Activated CD4-positive, alpha-beta memory T cell treated with anti-CD3 and anti-CD28 coated beads, Interleukin-2, amount 10 ng/mL, durations not matched to agents 7 days and 5 days (primary cell): ENCODE measurements at places on chromosomes 5 and 9. TPM values are rescaled to one million over a fixed set of nuclear protein-coding genes. Genes with fewer than 3 reads are reported as not detected.

The SLC34A3 gene
- total RNA-seq, result not detected

The ROPN1L gene
- total RNA-seq, result 5.5 TPM

The PCDHGA4 gene
- 0.10 TPM for total RNA-seq

The CCNJL gene
- total RNA-seq, result not detected

The NUDCD2 gene
- total RNA-seq, result 39.3 TPM

The CCDC183 gene
- 1.4 TPM for total RNA-seq

DNA sequence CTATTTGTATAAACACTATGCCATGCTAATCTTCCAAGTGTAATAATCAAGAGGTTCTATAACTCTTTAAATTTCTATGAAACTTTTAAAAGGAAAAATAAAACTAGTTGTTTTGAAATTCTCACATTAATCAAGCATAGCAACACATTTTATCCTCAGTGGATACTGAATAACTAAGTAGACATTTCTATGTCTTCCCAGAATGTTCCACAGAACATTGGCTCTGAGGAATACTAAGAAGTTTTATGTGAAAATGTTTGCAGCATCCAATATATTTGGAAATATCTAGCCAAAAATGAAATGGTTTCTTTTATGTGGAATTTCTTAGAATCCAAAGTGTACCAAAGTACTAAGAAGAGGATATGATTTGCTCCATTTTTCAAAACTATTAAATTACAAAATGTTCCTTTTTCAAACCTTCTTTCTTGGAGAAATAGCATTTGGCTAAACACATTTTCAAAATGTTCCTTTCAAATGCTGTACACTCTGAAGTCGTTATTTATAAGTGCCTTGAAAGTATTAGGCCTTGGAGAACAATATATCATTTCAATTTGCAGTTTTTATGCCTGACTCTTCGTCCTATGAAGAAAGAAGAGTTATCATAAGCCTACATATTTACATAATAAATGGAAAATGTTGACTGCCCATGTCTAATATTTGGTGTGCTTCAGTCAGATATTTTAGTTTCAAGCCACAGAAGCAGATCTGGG lies 175.6 kb upstream of the COX7C start:
- no peaks in the 10 kb centered on the region for H3K27me3 ChIP-seq
- DNase-seq, result no peak
- H3K36me3 ChIP-seq, result no peaks in the 10 kb centered on the region
- H3K27ac ChIP-seq, result no peak overlapping the region
- H3K4me3 ChIP-seq, result no peak overlapping the region

- H3K4me3 ChIP-seq, result no peak overlapping the region
- no peak overlapping the region for H3K27ac ChIP-seq
- H3K4me1 ChIP-seq, result no peaks in the 10 kb centered on the region
- H3K36me3 ChIP-seq, result no peaks in the 10 kb centered on the region
- no peak for DNase-seq
- H3K27me3 ChIP-seq, result no peaks in the 10 kb centered on the region
These were observed 31.7 kb downstream of the BASP1 start for GRCh38 chr5:17249029-17249634.

DNA sequence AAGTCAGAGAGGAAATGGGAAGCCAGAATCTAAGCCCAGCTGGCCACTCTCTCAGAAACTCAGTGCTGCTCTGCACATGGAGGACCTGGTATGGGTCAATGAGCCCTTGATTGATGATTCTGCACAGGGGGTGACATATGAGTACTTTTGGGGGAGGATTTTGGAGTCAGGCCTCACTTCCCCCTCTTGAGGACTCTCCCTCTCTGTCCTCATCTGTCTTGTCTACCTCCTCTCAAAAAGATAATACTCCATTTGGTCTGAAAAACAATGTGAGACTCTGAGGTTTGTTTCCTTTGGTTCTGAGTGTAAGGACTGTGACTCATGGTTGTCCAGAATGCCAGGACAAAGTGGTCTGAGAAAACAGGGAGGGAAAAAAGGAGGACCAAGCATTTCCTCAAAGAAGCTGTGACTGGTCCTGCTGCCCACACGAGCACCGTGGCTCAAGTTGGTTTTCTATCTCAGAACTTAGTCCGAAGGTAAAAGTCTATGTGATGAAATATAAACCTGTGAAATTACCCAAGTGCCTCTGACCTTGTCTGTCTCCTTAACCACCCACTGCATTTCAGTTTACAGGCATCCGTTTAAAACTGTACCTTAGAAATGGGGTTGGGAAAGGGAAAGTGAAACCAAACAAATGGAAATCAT lies 11.1 kb downstream of the TTC39B start:
- H3K27me3 ChIP-seq, result no peaks in the 10 kb centered on the region
- H3K36me3 ChIP-seq, result peaks cover 36% of the 10 kb centered on the region
- peaks cover 72% of the 10 kb centered on the region for H3K4me1 ChIP-seq
- no peak for DNase-seq
- peak overlapping the region; percentile 73 for H3K4me3 ChIP-seq

- H3K27ac ChIP-seq, result no peak overlapping the region
- no peaks in the 10 kb centered on the region for H3K4me1 ChIP-seq
- H3K4me3 ChIP-seq, result no peak overlapping the region
- H3K36me3 ChIP-seq, result no peaks in the 10 kb centered on the region
- DNase-seq, result no peak
These were observed 761.4 kb upstream of the TYRP1 start for GRCh38 chr9:11931751-11932150.

DNA sequence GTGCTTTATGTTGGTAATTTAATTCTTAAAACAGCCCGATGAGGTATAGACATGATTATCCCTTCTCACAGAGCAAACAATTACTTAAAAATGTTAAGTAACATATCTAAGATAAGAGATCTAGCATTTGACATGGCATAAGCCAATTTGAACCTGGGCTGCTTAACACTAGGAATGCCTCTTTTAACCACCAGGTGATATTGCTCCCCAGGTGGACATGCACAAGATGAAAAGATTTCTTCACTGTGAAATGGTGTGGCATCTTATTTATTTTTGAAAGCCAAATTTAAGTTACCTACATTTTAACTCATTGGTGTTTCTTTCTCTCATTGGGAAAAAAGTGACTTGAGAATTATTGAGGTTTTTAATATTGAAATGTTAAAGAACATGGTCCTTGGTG lies 15.8 kb upstream of the LRRC70 start:
- no peaks in the 10 kb centered on the region for H3K4me1 ChIP-seq
- no peak overlapping the region for H3K27ac ChIP-seq
- peaks cover 39% of the 10 kb centered on the region for H3K36me3 ChIP-seq
- no peak overlapping the region for H3K4me3 ChIP-seq
- H3K27me3 ChIP-seq, result no peaks in the 10 kb centered on the region

DNA sequence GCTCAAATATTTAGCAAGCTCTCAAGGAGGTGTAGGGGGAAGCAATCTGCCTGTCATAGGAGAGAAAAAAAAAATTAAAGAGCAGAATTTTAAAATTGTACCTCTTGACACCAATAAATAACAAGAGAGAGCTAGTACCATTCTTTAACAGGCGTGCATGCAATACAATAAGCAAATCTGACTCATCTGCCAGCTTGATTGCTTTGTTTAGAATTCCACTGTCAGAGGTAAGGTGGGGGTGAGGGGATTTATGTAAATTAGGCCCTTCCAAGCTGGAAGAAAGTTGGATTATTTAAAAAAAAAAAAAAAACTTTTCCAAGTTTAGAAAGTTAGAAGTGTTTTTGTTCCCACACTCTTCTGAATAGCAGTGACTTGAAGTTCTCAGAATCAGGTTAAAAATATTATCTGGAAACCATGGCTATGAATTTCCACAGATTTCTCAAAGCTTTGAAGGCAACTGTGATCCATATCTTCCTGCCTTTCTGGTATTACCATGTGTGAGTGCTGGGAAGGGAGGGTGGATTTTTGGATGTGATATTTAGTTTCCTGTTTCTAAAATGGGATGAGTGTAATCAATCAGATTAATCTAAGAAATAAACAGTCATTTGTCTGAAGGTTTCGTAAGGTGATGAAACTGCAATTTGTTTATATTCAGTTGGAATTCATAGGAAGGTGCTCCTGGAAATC lies 477.5 kb downstream of the TLE4 start:
- H3K4me3 ChIP-seq, result no peak overlapping the region
- DNase-seq, result no peak
- no peaks in the 10 kb centered on the region for H3K4me1 ChIP-seq
- no peaks in the 10 kb centered on the region for H3K27me3 ChIP-seq
- no peaks in the 10 kb centered on the region for H3K36me3 ChIP-seq

DNA sequence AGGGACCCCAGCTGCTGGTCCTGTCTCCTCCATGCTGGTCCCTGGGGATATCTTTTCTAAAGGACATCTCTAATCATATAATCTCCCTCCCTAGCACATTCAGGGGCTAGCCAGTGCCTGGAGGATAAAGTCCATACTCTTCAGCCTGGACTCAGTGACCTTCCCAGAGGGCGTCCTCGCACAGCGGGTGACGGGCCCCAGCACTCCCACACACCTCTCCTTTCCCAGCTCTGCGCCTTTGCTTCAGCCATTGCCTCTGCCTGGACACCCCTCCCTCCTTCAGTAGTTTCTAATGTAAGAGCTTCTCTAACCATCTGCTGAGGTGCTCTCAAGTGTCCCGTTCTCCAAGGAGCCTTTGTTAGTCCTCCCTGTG lies 15.2 kb upstream of the TNIP1 start:
- H3K36me3 ChIP-seq, result peaks cover 46% of the 10 kb centered on the region
- H3K27me3 ChIP-seq, result peaks cover under 1% of the 10 kb centered on the region
- no peak for DNase-seq

- DNase-seq, result no peak
- H3K36me3 ChIP-seq, result no peaks in the 10 kb centered on the region
- peaks cover 25% of the 10 kb centered on the region for H3K27me3 ChIP-seq
- H3K4me1 ChIP-seq, result peaks cover 10% of the 10 kb centered on the region
- no peak overlapping the region for H3K27ac ChIP-seq
These were observed 33.6 kb upstream of the FBP1 start for GRCh38 chr9:94672811-94673487.

- no peak overlapping the region for H3K4me3 ChIP-seq
- H3K27ac ChIP-seq, result no peak overlapping the region
- no peaks in the 10 kb centered on the region for H3K36me3 ChIP-seq
- DNase-seq, result no peak
- H3K27me3 ChIP-seq, result peaks cover 12% of the 10 kb centered on the region
- H3K4me1 ChIP-seq, result no peaks in the 10 kb centered on the region
These were observed 30.2 kb downstream of the AFAP1L1 start for GRCh38 chr5:149301744-149302380.

- no peaks in the 10 kb centered on the region for H3K27me3 ChIP-seq
- no peak overlapping the region for H3K4me3 ChIP-seq
- H3K36me3 ChIP-seq, result no peaks in the 10 kb centered on the region
- H3K27ac ChIP-seq, result no peak overlapping the region
- H3K4me1 ChIP-seq, result no peaks in the 10 kb centered on the region
These were observed 171.8 kb upstream of the S1PR3 start for GRCh38 chr9:88819476-88819875.

DNA sequence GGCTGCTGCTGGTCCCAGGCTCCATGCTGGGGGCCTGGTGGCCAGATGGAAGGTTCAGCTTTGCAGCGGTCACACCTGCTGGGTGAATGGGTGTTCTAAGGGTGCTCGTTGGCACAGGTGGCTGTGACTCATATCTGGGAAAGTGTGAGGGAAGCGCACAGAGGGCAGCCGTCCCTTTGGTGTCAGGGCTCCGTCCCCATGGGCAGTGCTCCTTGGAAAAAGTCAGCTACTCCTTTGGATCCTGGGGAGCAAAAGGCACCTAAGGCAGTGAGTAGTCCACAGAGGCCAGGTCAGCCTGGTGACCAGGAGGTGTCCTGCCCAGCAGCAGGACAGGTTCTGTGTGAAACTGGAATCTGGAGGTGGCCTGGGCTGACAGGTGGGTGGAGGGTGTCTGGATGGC lies 18.4 kb upstream of the GBGT1 start:
- H3K4me3 ChIP-seq, result no peak overlapping the region
- peaks cover 45% of the 10 kb centered on the region for H3K27me3 ChIP-seq
- H3K27ac ChIP-seq, result no peak overlapping the region
- no peak for DNase-seq

- no peaks in the 10 kb centered on the region for H3K27me3 ChIP-seq
- no peak overlapping the region for H3K27ac ChIP-seq
- no peaks in the 10 kb centered on the region for H3K4me1 ChIP-seq
These were observed 16.6 kb upstream of the NCS1 start for GRCh38 chr9:130155647-130156046.

- H3K27me3 ChIP-seq, result peaks cover 17% of the 10 kb centered on the region
- no peak overlapping the region for H3K27ac ChIP-seq
- H3K36me3 ChIP-seq, result no peaks in the 10 kb centered on the region
- DNase-seq, result no peak
- H3K4me1 ChIP-seq, result no peaks in the 10 kb centered on the region
- no peak overlapping the region for H3K4me3 ChIP-seq
These were observed 109.9 kb downstream of the MEGF10 start for GRCh38 chr5:127400539-127400938.

DNA sequence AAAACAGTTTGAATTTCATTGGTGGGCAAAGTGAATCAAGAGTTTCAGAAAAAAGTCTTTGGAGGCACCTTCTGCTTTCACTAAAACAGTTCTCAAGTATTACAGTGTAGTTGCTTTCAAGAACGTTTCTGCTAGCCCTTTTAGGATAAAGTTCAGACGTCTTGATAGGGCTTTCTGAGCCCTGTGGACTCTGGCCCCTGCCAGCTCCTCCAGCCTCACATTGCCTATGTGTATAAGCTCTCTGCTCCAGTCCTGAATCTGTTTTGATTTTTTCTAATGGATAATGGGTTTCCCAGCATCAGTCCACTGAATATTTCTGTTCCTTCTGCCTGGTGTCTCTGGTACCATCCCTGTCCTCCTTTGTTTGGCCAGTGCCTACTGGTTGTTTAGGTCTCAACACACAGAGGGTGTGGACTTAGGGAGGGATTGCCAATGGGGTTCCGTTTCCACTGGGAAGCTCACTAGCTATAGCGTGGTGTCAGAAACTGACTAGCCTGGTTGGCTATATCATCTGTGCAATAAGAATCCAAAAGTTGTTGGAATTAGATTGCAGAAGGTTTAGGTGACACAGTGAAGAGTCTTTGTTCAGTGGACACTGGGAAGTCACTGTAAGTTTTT lies 26.4 kb downstream of the ARHGAP26 start:
- DNase-seq, result no peak
- no peak overlapping the region for H3K4me3 ChIP-seq
- H3K27ac ChIP-seq, result no peak overlapping the region
- H3K27me3 ChIP-seq, result no peaks in the 10 kb centered on the region

DNA sequence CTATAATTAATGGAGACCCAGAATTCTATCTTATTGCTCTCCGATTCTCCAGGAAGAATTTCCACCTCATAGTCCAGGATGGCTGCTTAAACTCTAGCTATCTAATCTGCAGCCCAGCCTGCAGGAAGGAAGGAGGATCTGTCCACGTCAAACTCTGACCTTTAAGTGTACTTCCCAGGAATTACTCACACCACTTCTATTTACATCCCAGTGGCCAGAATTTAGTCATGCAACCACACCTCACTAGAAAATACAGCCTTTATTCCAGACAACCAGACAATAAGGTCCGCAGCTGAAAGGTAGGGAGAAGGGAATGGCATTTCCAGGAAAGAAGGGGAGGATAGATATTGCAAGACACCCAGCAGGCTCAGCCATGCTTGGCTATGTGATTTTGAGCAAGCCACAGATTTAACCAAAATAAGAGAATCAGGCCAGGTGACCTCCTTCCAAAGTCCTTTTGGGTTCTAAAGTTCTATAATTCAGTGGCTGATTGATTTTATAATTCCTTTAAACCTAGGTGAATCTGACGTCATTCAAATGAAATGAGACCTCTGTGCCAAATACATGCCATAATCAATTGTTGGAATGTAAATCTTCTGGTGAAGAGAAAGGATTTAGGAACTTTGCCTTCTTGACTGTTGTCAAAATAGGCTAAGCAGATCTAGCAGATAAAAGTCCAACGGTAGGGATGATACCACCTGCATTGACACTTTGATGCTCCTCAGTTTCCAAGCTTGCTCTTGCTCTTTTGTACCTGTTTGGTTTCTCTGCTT lies 3.7 kb upstream of the DENND1A start:
- no peak overlapping the region for H3K27ac ChIP-seq
- no peak overlapping the region for H3K4me3 ChIP-seq
- peaks cover 6% of the 10 kb centered on the region for H3K36me3 ChIP-seq
- H3K4me1 ChIP-seq, result peaks cover 13% of the 10 kb centered on the region
- H3K27me3 ChIP-seq, result peaks cover 27% of the 10 kb centered on the region
- DNase-seq, result no peak
